ENCODE measurements at places on chromosomes 5 and 9.
A peak's percentile ranks its signal among the peaks of the same experiment; 100 is the strongest.

DNA sequence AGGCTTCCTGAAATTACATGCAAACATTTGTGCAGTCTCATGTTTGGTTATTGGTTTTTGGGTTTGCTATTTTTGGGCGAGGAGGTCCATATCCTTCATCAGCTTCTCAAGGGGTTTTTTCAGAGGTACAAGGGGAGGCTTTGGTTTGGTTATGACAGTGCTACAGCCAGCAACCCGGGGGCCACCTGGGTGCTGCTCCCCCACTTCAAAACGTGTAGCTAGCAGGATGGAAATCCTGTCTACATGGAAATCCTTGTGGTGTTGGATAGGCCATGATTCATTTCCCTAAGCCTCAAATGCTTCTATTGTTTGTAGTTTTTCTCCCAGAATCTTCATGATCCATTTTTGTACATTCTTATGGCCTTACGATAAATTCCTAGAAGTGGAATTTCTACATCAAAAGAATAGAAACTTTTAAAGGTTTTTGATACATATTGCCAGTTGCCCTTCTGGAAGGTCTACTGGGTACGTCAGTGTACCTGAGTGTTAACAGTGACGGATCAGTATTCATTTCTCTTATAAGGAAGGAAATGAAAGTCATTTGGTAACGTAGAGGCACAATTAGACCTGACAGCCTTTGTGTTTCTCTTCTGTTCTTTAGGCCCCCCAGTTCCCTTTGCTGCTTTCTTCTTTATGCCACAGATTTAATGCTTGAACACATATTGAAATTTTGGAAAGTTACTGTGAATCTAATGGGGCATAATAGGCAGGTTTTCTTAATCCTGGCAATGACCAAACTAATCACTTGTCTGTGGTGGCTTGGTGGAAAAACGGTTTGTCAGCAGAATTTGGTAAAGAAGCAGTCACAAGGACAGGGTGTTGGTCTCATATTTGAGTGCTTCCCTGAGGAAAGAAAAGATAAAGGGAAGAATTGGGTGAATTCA, 69.7 kb upstream of the ABL1 start:
- DNase-seq = no peak

- no peak for DNase-seq
Measured at GRCh38 chr9:101437806-101438232, 2.2 kb upstream of the ALDOB start.

GRCh38 chr5:150458802-150459557, 9.4 kb upstream of the RPS14 start:
- peak; percentile 35 for DNase-seq

DNA sequence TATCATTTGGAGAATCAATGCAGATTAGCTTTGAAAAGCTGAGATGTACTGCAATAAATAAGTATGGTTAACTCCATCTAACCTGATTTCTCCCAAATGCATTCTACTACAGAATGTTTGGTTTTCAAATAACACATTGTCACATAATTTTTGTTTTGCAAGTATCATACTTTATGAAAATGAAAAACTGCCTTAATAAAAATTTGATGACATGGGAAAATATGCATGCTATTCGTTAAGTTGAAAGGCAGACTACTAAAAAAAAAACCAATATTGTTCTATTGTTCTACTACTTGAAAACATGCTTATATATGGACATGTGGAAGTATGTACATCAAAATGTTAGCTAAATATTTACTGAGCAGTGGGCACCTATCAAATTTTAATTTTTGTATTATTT, 668.9 kb downstream of the HTR1A start:
- DNase-seq = no peak

DNA sequence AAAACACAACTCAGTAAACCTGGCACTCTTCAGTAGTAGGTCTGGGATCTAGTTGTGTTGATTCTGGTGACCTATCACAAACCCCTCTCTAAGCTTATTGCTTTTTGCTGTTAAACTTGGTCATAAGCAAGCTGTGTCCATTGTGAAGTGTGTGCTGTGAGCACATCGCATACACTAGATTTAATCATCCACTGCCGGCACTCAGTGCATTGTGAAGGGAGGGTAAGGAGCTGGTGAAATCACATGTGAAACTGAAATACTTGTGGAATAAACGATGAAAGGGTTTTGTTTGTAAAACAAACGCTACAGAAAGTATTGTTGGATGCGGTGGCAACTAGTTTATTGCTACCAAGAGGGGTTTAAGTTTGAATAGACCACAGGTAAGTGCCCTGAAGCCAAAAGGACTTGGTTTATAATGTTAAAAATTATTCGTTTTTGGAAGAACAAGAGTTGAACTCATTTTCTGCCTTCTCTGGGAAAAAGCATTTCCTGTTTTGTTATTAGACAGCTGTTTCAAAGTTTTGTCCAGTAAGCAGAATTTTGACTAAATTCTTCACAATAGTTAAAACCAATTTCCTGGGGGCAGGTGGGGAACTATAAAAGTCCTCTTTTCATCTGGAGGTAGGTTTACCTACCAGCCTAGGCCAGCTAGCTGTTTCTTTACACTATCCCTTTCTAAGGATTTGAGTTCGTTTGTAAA, 24.6 kb downstream of the TJP2 start:
- no peak for DNase-seq

GRCh38 chr5:50786073-50786472, 119.6 kb downstream of the PARP8 start:
- DNase-seq = no peak

- DNase-seq = no peak
Measured at GRCh38 chr5:176658817-176659511, 11.7 kb downstream of the TSPAN17 start.

DNA sequence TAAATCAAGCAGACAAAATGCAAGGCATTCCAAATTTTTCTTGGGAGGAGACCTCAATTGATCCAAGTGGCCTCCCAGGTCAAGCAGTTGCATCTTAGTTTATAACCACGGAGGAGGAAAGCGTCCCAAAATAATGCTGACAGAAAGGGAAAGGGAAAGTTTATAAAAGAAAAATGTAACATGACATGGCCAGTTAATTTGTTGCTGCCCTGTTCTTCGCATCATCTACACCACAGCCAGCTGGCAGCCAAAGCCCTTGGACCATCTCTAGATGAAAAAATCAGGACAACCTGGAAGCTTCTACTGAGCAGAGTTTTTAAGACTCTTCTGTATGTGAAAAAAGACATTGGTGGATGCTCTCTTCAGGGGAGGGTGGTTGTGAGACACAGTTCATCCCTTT, 128.8 kb upstream of the FBXL7 start:
- DNase-seq = no peak

DNA sequence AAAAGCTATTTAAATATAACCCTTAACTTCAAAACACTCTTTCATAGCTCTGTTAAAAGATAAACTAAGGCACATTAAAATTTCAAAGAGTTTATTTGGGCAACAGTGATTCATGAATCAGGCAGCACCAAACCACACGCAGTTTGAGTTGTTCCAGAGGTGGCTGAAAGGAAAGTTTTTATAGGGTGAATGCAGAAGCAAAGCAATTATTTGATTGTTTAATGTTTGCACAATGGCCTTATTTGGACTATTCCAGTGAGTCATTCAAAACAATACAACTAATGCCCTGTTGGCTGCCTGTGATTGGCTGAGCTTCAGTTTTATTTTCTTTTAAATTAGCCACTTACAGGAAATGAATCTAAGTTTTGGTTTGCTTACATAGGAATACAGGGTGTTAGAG, 125.3 kb downstream of the CEP120 start:
- no peak for DNase-seq

GRCh38 chr9:126406075-126406667, 79.5 kb downstream of the MVB12B start:
- no peak for DNase-seq

- DNase-seq = no peak
Measured at GRCh38 chr5:150143350-150144245, 12.0 kb downstream of the PDGFRB start.

GRCh38 chr5:136769900-136770684, 404.7 kb upstream of the TRPC7 start:
- DNase-seq = peak; percentile 50

- DNase-seq = no peak
Measured at GRCh38 chr9:81083854-81084512, 605.4 kb downstream of the TLE1 start.

DNA sequence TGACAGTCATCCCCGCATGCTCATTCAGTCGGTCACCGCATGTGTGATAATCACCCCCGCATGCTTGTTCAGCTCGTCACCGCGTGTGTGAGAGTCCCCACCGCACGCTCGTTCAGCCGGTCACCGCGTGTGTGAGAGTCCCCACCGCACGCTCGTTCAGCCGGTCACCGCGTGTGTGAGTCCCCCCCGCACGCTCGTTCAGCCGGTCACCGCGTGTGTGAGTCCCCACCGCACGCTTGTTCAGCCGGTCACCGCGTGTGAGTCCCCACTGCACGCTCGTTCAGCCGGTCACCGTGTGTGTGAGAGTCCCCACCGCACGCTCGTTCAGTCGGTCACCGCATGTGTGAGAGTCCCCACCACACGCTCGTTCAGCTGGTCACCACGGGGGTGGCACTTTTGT, 3.5 kb downstream of the TRAF2 start:
- DNase-seq = no peak

GRCh38 chr9:4235871-4236804, 63.7 kb downstream of the GLIS3 start:
- DNase-seq = peak; percentile 30

DNA sequence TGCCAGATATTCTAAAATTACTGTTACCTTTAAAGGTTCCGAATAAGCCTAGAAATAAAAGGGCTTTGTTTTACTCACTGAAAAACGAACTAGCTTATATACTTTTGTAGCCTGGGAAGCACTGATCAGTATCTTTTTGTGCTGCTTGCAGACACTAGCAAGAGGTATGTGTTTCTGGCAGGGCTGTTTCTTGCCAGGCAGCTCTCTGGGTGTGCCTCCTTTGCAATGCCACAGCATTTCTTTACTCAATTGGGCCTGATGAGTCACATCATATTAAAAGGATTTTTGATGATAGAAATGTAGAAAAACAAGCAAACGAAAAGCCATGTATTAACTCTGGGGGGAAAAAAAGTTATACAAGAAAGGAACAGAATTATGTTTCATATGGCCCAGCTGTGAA, 35.6 kb downstream of the CD180 start:
- no peak for DNase-seq

- DNase-seq = no peak
Measured at GRCh38 chr5:129377504-129377903, 82.6 kb upstream of the ADAMTS19 start.

GRCh38 chr5:139747583-139748504, 47.8 kb upstream of the PSD2 start:
- no peak for DNase-seq

DNA sequence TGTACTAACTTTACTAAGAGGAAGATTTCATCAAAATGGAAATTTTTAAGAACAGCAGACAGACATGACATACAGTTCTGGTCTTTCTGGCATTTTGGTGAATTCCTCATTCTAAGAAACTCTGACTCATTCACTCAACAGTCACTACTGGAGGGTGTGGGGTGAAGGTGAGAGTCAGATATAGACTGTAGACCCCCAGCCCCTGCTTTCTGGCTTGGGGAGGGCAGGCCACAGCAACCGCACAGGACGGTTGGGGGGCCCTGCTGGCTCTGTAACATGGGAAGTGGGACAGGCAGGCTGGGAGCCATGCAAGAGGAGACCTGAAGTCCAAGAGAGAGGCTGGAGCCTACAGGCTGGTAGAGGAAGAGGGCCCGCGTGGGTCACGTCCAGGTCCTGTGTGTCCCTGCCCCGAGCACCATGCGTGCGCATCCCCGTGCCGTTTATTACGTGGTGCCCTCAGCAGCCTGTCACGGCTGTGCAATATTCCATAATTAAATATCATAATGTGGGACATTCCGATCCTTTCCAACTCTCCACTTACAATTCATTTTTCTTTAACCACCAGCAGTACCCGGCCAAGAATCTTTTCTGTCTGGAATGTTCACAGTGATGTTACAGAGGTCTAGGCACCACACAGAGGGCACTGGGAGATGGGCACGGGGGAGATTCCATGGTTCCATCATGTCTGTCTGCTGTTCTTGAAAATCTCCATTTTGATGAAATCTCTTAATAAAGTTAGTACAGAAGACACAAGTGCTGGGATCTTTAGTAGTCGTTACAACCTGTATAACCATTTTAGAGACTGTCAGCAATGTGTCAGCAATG, 75.5 kb downstream of the SEMA4D start:
- DNase-seq = no peak

DNA sequence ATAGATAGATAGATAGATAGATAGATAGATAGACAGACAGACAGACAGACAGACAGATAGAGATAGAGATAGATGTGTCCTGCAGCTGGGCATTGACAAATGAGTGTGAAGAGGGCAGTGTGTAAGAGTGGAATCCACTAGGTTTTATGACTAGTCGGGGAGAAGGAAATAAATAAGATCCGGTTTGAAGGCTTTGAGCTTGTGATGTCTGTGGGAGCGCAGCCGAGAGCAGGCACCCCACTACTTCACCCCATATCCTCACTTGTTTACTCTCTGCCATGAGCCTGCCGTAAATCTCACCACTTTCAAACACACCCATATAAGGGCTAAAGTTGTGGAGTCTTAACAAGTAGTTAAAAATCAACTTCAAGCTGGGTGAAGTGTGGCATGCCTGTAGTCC, 1.4 kb upstream of the SUSD1 start:
- no peak for DNase-seq

DNA sequence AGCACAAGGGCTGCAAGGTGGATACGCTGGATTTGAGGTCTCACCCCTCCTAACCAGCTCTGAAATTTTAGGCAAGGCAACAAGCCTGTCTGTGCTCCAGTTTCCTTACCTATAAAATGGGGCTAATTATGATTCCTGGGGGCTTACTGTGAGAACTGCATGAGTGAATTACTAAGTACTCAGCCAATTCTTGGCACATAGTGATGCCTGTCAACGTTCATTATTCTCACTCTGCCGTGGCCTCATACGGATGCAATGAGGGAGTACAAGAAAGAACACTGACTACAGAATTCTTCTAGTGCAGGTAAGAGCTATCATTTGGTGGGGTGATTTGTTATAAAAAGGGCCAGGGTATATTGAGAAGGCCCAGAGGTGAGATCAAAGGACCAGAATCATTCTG, 16.7 kb downstream of the TNFSF8 start:
- no peak for DNase-seq

DNA sequence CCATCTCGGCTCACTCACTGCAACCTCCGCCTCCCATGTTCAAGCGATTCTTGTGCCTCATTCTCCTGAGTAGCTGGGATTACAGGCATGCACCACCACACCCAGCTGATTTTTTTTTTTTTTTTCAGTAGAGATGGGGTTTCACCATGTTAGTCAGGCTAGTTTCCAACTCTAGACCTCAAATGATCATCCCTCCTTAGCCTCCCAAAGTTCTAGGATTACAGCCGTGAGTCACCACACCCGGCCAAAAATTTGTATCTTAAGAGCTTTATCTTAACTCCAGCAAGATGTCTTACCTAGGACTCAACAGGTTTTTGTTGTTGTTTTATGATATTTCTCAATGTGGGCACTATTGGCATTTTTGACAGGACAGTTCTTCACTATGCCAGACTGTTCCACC, 27.9 kb downstream of the LYRM7 start:
- no peak for DNase-seq
